Upper lobe of left lung (tissue), 6 donors: ENCODE measurements at places on chromosomes 12 and 14.

DNA sequence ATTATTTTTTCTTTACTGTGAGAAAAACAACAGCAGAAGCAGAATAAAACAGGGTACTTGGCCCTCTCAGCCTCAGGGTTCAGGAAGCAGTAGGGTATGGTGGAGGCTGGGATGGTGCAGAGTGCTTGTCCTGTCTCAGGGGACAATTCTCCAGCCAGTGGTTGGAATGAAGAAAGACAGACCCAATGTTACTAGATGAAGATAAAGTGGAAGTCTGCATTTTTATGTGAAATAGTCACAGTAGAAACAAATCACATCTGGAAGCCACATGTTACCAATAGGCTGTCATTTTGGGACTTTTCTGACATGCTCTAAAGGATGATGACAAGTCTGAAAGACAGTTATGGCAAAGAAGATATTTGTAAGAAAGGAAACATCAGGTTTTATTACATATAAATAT lies 32.3 kb downstream of the PROX2 start:
- no peak for DNase-seq

DNA sequence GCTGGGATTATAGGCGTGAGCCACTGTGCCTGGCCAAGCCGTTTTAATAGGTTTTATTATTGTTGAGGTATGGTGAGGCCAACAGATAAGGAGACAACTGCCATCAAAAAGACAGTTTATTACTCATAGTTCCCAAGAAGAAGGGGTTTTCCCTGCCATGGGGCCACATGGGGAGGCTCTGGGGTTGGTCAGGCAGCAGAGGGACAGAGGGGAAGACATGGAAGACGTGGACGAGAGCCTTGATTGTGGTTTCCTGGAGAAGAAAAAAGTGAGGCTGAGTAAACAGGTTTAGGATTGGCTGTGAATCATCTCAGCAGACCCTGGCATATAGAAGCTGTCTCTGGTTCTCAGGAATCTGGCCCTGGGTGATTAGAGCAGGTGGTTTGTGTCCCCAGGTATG lies 69.9 kb downstream of the FOXN4 start:
- no peak for DNase-seq

GRCh38 chr14:100762089-100762515 lies 35.4 kb downstream of the DLK1 start:
- no peak for DNase-seq

DNA sequence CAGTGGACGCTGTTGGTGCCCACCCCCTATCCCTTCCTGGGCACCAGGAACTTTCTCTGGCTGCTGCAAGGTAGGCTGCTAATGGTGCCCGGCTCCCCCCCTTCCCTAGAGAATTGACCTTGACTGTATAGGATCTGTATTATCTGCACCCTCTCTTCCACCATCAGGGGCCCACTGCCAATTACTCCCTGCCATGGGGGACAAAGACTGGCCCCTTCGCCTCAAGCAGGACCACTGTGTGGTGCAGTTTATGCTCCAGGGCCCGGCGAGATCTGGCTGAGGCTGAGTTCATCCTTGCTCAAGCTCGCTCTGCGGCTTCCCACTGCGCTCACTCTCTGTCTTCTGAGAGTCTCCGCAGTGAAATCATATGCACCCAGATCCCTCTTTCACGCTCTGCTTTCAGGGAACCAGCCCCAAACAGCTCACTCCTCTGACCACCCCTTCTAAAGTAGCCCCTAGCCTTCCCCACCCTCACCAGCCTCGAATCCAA lies 95.2 kb downstream of the LGMN start:
- DNase-seq: no peak

DNA sequence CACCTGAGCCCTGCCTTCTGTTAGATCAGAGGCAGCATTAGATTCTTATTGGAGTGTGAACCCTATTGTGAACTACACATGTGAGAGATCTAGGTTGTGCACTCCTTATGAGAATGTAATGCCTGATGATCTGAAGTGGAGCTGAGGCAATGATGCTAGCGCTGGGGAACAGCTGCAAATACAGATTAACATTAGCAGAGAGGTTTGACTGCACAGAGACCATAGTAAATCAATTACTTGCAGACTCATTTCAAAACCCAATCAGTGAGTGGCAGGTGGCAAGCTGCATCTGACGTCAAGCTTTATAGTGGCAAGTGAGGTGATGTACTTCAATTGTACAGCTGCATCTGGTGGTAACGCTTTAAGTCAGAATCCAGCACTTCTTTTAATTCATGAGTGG lies 141.6 kb downstream of the GPHN start:
- no peak for DNase-seq

GRCh38 chr14:103444837-103445524 lies 59.8 kb downstream of the MARK3 start:
- no peak for DNase-seq

GRCh38 chr12:13203034-13203922 lies 6.8 kb downstream of the EMP1 start:
- peak; percentile 72 for DNase-seq

GRCh38 chr14:53855127-53855526 lies 101.5 kb downstream of the BMP4 start:
- no peak for DNase-seq

GRCh38 chr14:67002994-67003753 lies 186.1 kb upstream of the GARIN2 start:
- no peak for DNase-seq

GRCh38 chr14:89767861-89768268 lies 186.7 kb downstream of the EFCAB11 start:
- no peak for DNase-seq

GRCh38 chr14:39762576-39763401 lies 330.6 kb upstream of the FBXO33 start:
- no peak for DNase-seq

GRCh38 chr12:120007272-120007671 lies 18.2 kb downstream of the BICDL1 start:
- DNase-seq: peak; percentile 26

DNA sequence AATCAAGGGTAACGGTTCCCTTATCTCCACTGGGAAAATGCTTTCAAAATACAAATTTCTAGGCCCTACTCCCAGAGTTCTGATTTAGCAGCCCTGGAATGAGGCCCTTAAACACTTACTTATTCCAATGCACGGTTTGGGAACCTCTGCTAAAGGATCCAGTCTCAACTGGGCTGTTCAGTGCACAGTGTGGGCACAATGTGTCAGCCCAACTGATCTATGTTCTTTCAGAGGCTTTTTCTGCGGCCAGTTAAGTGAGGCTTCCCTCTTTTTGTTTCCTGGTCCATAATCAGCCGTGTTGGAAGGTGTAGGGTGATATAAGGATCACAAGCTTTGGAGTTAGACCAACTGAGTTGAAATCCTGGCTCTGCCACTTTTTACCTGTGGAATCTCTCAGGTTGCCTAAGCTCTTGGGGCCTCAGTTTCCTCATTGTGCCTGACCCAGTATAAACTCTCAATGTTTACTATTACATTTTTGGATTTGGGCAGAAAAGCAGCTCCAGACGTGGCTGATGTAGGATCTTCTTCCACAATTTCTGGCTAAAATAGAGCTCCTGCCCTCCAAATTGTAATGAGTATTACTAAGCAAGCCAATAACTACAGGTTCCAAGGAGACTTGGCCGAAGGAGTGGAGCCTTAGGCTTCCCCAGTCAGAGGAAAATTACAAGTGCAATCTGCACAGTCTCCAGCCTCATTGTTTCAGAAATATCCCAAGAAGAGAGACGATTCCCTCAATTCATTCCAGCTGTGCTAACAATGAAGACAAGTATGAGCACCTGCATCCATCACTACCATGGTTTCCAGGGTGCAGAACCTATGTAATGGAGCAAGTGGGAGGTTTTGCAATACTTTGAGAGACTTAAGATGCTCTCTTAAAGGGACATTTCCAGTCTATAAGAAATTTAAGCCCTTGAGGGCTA lies 2.3 kb upstream of the ANGEL1 start:
- DNase-seq: no peak

DNA sequence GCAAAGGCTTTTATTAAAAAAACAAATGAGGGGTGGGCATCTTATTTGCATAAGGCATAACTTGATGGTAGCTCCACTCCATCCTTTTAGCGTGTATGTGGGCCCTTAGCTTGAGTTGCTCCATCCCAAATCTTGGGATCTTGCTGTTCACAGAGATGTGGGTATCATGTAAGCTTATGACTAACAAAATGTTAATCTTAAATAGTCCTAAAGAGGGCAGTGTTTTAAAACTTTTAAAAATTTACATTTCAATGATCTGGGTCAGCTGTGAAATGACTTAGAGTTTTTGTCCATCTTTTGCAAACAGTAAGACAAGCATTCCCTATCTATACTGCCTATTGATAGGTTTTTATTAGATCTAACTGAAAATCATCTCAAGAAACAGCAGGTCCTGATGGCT lies 86.0 kb downstream of the SLCO1A2 start:
- DNase-seq: no peak

DNA sequence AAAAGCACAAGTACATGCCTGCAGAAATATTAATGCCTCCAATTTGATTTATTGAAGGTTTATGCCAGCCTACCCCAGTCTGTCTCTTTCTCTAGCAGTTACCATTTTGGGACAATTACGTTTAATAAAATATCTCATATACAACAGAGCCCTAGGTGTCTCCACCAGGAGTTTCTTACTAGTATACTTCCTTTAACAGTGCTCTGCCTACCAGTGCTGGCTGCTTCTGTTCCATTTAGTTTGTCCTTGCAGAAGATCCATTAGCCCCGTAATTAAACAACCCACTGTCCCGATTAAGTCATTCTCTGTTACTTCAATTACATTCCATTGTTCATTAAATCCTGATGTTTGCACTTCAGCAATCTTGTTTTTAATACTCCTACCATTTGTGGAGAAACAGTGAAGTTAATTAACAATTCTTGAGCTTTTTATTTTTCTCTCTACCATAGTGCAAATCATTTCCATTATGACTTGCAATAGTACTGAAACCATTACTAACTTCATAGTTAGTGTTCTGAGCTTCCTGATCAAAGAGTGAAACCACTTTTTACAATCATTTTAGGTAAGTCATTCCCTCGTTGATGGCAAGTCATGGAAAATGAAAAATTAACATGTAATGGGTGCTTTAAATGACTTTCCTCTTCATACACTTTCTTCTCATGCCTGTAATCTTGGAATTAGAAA lies 121.1 kb downstream of the PLXNC1 start:
- DNase-seq: no peak

DNA sequence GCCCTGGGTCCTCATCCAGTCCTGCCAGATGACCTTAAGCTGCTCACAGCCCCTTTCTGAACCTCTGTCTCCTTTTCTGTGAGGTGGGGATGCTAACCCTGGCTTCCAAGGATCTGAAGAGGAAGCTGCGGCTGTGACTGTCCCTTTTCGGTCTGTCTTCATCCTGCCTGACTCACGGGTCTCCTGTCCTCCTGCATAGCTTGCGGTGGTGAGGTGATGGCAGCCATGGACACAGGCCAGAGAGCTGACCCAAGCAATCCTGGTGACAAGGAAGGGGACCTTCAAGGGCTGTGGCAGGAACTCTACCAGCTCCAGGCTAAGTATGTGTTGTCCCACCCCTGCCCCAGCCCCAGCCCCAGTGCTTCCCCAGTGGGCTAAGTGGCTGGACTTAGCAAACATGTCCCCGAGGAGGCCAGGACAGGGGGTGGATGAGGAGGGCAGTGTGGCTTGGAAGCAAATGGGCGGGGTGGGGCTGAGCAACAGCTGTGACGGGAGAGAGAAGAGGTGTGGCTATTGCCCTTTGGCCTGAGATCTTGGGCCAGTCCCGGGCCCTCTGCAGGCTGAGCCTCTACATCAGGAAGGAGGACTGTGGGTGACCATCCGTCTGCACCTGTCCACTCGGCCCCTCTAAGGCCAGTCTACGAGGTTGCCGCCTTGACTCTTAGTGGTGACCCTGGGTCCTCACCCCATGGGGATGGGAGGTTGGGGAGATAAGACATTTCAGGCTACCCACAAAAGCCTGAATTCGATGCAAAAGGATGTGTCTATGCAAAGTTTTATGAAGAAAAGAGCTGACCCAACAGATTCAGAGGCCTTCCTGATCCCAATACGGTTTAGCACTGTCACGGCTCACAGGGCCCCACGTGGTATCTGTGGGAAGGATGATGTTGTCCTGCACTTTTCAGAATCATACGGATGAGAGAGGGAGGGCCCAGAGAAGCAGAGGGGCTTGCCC lies 1.1 kb downstream of the CCDC197 start:
- no peak for DNase-seq

DNA sequence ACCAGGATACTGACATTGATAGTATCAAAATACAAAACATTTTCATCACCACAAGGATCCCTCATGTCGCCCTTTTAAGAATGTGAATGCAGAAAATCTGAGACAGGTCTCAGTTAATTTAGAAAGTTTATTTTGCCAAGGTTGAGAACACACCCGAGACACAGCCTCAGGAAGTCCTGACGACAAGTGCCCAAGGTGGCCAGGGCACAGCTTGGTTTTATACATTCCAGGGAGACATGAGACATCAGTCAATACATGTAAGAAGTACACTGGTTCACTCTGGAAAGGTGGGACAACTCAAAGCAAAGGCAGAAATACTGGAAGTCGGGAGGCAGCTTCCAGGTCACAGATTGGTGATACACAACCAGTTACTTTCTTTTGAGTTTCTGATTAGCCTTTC lies 235.2 kb upstream of the KRR1 start:
- no peak for DNase-seq

DNA sequence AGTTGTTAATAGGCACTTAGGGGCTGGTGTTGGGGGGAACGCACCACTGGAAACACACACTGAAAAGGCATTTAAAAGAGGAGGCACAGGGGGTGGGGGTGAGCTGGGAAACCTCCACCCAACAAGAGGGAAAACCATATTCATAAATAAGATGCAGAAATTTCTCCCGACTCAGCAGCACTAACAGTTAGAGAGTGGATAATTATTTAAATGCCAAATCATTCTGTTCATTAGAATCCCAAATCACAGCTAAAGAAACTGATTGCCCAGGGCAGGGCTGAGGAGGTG lies 60.7 kb upstream of the FAM222A start:
- no peak for DNase-seq

GRCh38 chr14:79570648-79571047 lies 640.7 kb downstream of the DIO2 start:
- DNase-seq: no peak

GRCh38 chr12:24898606-24899005 lies 50.3 kb downstream of the BCAT1 start:
- DNase-seq: no peak

DNA sequence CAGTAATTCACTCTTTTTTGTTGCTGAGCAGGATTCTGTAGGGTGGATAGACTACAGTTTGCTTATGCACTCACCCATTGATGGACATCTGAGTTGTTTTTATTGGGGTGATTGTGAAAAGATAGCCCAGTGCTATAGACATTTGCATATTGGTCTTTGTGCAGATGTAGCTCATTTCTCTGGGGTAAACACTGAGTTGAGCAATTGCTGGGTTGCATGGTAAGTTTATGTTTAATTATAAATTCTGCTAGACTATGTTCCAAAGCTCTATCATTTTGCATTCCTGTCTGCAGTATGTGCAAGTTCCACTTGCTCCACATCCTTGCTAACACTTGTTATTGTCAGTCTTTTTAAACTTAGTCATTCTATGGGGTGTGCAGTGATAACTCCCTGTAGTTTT lies 65.4 kb upstream of the RFLNA start:
- DNase-seq: no peak

- DNase-seq: no peak
These were observed 90.6 kb upstream of the PWP1 start for GRCh38 chr12:107594995-107595394.

- DNase-seq: no peak
These were observed 95.1 kb upstream of the ATF7IP start for GRCh38 chr12:14270392-14270791.

GRCh38 chr14:105844047-105844630 lies 317.8 kb downstream of the TMEM121 start:
- peak; percentile 14 for DNase-seq
